ENCODE measurements at places on chromosomes 11 and 22. TPM values are rescaled to one million over a fixed set of nuclear protein-coding genes. Genes with fewer than 3 reads are reported as not detected.

OR4A16 gene
- total RNA-seq, result not detected

OR52M1 gene
- total RNA-seq, result not detected

NXPE4 gene
- not detected for total RNA-seq

OR6Q1 gene
- total RNA-seq, result not detected

SLC22A8 gene
- not detected for total RNA-seq

MLC1 gene
- 0.29 TPM for total RNA-seq

MAP6 gene
- 0.06 TPM for total RNA-seq

ZNHIT2 gene
- 10.0 TPM for total RNA-seq

- DNase-seq, result no peak
Observed at GRCh38 chr11:46343520-46343919, 3.7 kb upstream of the DGKZ start.

GRCh38 chr11:109422870-109423465, 978 bp downstream of the C11orf87 start:
- DNase-seq, result no peak

DNA sequence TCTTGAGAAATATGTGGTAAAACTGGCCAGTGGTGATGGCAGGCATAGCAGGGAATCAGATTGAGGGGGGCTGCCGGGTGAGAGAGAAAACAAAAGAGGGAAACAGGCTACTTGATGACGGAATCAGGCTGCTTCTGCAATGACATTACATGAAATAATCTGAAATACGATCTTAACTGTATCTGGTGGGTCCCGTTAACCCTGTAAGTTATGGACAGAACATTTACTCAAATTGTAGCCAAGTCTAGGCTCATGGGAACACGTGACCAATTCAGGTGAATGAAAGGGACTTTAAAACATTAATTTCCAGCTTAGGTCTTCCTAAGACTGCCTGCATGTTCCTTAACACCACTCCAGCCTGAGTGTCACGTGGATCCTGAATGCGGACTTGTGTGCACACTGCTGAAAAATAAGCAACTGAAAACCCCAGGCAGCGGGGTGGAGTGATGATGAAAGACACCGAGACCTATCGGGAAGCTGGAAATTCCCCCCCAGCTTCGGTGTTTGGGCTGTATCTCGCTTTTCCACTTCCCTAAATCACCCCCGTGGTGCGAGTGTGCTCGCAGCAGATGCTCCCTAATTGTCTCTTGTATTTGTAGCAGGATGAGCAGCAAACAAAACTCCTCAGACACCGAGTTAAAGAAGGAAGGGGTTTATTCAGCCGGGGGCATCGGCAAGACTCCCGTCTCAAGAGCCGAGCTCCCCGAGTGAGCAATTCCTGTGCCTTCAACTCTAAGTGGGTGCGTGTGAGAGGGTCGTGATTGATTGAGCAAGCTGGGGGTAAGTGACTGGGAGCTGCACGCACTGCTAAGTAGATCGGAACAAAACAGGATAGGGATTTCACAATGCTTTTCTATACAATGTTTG, 145.0 kb upstream of the GRK3 start:
- no peak for DNase-seq

DNA sequence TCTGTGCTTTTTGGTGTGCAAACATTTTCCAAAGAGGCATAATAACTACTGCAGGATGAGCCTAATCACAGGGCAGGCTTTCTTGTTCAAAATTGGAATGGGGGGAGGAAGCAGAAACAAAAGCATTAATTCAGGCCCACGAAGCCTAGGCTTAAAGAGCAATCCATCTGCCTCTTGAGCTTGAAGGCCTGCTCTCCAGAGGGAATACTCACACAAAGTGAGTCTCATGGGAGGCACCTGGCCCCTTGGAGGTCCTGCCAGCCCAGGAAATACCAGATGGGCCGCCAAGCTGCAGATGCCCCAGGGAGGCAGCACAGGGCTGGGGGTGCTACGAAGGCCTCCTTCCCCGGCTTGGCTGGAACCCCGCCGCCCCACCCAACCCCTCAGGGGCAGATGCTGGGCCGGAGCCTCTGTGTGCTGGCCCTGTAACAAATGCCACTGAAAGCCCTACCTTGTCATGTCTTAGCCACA, 39.3 kb upstream of the COMT start:
- no peak for DNase-seq

DNA sequence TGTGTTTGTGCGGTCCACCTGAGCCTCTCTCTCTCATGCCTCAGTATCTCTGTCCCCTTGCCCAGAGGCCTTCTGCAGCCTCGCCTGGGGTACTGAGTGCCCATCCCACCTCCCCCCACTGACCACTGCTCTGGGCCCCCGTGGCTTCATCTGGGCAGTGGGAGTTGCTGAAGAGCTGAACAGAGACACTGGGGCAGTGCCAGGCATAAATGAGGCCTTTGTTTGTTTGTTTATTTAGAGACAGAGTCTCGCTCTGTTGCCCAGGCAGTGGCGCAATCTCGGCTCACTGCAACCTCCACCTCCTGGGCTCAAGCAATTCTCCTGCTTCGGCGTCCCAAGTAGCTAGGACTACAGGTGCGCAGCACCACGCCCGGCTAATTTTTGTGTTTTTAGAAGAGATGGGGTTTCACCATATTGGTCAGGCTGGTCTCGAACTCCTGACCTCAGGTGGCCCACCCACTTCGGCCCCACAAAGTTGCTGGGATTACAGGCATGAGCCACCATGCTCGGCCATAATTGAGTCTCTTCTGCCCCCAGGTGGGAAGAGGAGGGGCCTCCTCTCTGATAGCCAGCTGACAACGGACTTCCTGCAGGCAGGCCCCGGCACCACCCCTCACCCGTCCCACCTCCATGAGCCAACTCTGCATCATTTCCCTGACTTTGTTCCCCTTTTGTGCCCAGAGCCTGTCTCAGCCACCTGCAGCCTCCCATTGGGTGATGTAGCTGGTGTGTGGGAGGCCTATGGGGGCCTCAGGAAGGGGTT, 9.3 kb downstream of the CRYBB3 start:
- no peak for DNase-seq

- no peak for DNase-seq
Observed at GRCh38 chr11:95589893-95590612, 199.5 kb downstream of the FAM76B start.

GRCh38 chr11:94150056-94150455, 21.4 kb downstream of the PANX1 start:
- no peak for DNase-seq

GRCh38 chr22:44386386-44387035, 73.8 kb upstream of the SHISAL1 start:
- DNase-seq, result no peak

DNA sequence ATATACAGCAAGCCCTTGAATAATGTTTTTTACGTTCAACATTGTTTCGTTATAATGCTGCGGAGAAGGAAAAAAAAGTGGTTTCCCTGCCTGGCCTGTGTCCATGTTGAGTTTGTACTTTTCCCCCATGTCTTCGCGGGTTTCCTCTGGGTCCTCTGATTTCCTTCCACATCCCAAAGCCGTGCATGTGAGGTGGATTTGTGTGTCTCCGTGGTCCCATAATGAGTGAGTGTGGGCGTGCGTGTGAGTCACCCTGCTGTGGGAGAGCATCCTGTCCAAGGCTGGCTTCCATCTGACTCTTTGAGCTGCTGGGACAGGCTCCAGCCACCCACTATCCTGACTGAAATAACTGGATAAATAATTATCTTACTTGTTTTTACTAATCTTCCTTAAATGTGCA, 29.6 kb upstream of the SNX19 start:
- no peak for DNase-seq

GRCh38 chr11:77318600-77318999, 17.1 kb upstream of the GDPD4 start:
- DNase-seq, result no peak

DNA sequence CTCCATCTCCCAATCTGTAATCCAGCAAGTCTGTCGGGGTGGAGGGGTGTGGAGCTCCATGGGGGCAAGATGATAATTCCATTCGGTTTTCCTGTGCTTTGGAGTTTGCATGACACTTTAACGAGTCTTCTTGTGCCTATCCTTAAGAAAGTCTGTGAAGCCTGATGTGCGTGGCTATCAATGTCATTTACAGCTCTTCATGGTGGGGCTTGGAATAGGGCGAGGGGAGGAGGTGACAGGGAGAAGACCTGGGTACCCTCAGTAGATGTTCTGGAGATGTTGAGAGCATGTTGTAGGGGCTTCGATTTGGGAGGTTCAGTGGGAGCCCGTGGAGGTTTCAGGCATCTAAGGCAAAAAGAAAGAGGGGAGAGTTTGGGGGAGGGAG, 579 bp upstream of the PHLDB1 start:
- no peak for DNase-seq

- no peak for DNase-seq
Observed at GRCh38 chr22:32558681-32559355, 84.2 kb downstream of the FBXO7 start.

GRCh38 chr11:46302866-46303265, 25.4 kb downstream of the CREB3L1 start:
- DNase-seq, result no peak

DNA sequence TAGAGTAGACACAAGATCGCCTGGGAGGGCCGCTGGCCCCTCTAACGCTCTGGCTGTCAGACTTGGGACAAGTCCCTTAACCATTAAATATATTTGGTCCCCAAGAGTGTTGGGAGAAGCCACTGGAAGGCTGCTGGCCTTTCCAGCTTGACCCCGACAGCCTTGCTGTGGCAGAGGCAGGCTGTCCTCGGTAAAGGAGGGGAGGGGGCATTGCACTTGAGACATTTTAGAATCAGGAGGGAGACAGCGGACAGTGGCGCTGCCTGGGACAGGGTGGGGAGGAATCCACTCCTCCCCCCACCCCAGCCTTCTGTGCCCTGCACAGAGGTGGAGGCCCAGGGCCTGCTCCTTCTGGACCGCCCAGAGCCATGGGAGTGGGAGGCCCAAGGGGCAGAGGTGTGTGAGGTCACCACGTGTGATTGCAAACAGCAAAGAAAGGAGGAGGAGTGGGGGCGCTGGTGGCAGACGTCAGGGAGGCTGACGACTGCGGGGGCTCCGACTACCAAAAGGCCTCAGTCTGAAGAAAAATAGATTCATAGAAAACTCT, 28.9 kb downstream of the APOL1 start:
- no peak for DNase-seq

- DNase-seq, result no peak
Observed at GRCh38 chr11:63246045-63246444, 2.6 kb upstream of the SLC22A25 start.

- DNase-seq, result no peak
Observed at GRCh38 chr22:46914916-46915894, 152.8 kb downstream of the TBC1D22A start.

- DNase-seq, result no peak
Observed at GRCh38 chr11:83007909-83008580, 63.7 kb downstream of the RAB30 start.

- DNase-seq, result no peak
Observed at GRCh38 chr11:92557879-92558278, 333.3 kb downstream of the FAT3 start.

DNA sequence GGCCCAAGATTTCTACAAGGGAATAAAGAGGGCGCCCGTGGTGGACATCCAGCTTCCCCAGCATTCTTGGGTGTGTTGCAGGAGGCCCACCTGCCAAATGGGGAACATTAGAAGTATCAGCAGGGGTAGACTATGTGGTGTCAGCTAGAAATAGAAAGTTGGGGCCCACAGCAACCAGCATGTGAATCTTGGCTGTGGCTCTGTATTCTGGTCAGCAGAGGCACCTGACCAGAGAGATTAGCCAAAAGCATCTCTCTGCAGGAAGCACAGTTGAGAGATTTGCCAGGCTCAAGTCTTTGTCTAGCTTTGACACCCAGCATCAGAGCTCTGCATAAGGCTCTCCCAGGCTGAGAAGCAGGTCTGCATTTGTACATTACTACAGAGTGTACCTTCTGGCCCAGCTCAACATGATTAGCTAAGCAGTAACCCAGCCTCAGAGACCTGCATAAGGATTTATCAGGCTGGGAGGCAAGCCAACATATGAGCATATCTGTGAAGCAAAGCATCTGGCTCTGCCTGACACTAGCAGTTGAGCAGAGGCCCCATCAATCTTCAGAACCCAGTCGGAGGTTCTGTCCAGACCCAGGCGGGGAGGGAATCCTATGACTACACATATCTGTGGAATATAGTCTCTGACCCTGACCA, 79.9 kb downstream of the MS4A13 start:
- no peak for DNase-seq

- DNase-seq, result no peak
Observed at GRCh38 chr11:38900211-38900610, 2302.2 kb upstream of the RAG2 start.

DNA sequence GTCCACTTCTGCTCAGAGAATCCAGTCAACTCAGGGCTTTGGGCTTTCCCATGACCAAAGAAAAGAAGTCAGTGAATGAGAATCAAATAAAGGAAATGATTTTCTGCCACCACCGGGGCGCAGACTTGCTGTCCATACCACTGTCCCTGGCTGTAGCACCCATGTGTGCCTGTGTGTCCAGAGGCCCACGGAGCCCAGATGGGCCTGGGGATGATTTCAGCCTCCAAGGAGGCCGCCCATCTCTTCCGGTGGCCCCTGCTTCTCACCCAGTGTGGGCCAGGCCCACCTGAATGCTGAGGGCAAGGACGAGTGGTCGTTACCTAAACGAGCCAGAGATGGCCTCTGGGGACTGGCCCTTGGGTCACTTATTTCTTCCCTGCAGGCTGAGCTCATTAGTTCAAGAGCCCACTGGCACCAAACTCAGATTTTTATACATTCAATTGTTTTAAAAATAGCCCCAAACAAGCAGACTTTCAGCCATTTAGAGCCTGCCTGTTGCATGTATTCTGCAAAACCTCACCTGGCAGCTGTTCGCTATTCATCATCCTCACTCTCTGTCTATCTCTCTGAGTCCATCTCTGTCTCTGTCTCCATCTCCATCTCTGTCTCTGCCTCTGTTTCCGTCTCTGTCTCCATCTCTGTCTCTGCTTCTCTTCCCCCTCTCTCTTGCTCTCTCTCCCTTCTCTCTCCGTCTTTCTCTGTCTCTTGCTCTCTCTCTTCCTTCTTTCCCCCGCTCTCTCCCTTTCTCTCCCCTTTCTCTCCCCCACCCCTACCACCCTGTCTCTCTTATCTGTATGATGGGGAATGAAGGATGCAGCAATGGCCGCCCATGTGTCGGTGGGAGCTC, 24.2 kb downstream of the KRTAP5-5 start:
- DNase-seq, result no peak

- DNase-seq, result no peak
Observed at GRCh38 chr11:69497221-69497787, 15.8 kb downstream of the LINC01488 start.

DNA sequence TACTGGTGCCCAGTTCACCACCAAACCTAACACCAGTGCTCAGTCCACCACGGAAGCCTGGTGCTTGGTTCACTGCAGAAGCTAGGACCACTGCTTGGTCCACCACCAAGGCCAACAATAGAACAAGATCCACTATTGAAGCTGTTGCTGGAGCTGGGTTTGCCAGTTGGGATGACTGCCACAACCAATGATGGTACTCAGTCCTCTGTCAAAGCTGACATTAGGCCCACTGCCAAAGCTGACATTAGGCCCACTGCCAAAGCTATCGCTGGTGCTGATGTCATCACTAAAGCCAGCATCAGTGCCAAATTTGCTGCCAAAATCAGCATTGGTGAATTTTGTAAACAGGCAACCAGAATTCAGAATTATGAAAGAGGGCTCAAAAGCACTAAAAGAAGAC, 1850.2 kb upstream of the RAG2 start:
- DNase-seq, result no peak

- DNase-seq, result no peak
Observed at GRCh38 chr22:19407649-19408606, 23.6 kb downstream of the HIRA start.
